Ammon's horn (tissue), 1 donor: ENCODE measurements at places on chromosomes 7 and 10.

DNA sequence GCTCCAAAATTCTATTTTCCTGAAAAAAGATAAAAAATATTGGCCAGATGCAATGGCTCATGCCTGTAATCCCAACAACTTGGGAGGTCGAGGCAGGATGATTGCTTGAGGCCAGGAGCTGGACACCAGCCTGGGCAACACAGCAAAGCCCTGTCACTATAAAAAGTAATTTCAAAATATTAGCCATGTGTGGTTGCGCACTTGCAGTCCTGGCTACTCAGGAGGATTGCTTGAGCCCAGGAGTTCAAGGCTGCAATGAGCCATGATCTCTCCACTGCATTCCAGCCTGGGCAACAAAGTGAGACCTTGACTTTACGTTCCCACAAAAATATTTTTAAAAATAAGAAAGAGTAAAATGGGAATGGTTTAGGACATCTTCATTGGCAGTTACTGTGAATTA is 104.1 kb upstream of the AFAP1L2 start:
- no peak for DNase-seq

DNA sequence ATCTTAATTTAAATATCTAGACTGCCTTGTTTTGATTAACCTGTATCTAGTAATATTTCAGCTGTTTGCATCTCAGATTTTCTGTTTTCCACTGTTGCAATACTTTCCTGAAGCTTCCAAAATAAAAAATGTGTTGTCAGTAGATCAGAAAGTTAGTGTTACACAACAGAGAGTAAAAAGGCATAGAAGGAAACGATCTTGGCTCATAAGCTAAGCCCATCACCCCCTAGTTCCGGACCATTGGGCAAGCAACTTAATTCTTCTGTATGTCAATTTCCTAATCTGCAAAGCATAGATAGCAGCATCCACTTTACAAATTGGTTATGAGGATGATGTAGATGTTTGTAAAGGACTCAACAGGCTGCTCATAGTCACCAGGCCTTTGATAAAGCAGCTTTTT is 4.4 kb downstream of the PON3 start:
- DNase-seq, result no peak

DNA sequence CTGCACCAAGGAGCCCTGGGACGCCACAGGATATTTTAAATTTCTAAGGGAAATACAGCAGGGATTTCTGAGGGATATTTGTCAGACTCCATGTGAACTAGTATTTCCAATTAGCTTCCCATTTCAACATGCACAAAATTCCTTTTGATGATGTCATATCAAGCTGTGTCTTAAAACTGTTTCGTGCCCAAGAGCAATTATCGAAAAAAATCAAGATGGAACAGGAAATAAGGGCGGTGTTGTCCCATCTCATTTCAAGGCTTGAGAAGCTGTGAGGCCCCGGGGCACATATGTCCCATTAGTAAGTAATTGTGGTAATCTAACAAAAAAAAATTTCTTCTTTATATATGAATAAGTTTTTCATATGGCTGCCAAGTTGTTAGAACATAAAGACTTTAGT is 47.4 kb downstream of the PPP1R17 start:
- DNase-seq, result no peak

DNA sequence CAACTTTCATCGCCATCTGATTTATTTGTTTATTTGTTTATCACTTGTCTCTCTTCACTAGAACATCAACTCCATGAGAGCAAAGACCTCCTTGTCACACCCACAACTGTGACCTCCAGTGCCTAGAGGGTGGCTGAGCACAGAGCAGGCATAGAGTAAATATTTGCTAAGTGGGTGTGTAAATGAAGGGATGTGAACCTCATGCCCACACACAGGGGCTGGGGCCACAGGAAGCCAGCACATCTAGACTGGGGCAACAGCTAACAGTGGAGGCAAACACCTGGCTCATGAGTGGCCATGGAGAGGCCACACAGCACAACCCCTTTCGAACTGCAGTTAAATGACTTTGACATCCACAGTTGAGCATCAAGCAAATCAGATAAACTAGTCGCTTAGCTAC is 39.8 kb downstream of the AKR1B1 start:
- no peak for DNase-seq

DNA sequence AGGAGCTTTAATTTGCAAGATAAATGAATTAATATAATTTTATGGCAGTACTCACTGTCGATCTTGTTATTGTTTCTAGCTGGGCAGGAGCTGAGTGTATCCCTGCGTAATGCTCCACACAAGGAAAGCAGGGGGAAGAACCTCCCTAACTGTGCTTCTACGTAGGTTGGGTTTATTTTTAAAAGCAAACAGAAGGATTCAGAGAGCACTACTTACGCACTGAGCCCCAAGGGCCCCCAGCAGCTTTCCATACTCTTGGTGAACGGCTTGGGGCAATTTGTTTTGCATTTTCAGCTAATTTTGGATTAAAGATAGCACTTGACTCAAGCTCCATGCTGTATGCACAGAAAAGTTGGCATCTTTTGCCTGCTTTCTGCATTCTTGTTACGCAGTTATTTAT is 9.6 kb downstream of the DUSP5 start:
- DNase-seq, result no peak

GRCh38 chr7:14504134-14504533 is 398.4 kb downstream of the DGKB start:
- peak; percentile 73 for DNase-seq

GRCh38 chr7:156505876-156506275 is 134.7 kb upstream of the RNF32 start:
- DNase-seq, result no peak

DNA sequence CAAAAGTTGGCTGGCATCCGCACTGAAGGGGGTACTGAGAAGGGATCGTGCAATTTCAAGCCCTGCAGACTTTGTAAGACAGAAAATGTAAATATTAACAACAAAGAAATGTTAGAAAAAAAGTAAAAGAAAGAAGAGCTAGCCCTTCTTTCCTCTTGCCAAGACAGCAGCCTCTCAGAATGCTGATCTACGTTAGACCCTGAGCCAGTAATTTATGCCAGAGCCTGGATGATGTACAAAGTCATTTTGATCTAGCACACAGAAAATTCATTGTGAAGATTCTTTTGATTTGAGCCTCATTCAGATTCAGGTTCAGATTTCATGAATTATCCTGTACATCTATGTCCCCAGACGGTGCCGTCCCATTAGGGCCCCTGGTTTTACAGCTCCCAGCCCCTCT is 105.2 kb downstream of the PRKCQ start:
- no peak for DNase-seq

DNA sequence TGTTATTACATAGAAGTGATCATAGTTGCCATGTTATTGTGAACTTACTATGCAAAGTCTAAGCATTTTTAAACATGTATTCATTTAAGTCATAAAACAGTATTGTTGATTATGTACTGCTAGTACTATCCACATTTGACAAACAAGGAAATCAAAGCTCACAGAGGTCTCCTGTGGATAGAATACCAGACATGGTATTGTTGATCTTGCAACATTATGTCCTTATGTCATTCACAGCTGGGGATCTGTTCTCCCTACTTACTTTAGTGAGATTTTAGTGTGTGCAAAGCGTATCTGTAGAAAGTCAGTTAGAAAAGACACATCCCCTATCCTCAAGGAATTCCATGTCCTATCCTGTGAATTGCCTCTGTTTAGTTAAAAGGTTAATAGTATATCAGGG is 106.1 kb downstream of the SND1 start:
- no peak for DNase-seq

GRCh38 chr7:126658684-126659083 is 594.1 kb downstream of the GRM8 start:
- no peak for DNase-seq

- DNase-seq, result peak; percentile 88
These were observed 91.3 kb upstream of the ANK3 start for GRCh38 chr10:60480865-60481563.

GRCh38 chr7:92888-93672 is 99.3 kb upstream of the FAM20C start:
- DNase-seq, result no peak

- no peak for DNase-seq
These were observed 23.5 kb downstream of the AOC1 start for GRCh38 chr7:150875791-150876190.

DNA sequence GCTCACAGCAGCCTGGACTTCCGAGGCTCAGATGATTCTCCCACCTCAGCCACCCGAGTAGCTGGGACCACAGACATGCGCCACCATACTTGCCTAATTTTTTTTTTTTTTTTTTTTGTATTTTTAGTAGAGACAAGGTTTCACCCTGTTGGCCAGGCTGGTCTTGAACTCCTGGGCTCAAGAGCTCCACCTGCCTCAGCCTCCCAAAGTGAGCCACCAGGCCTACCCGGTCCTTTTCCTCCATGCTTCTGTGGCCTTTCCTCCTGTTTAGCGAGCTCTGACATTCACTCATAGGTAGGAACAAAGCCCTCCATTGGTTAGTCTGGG is 50.1 kb upstream of the SRPK2 start:
- no peak for DNase-seq

DNA sequence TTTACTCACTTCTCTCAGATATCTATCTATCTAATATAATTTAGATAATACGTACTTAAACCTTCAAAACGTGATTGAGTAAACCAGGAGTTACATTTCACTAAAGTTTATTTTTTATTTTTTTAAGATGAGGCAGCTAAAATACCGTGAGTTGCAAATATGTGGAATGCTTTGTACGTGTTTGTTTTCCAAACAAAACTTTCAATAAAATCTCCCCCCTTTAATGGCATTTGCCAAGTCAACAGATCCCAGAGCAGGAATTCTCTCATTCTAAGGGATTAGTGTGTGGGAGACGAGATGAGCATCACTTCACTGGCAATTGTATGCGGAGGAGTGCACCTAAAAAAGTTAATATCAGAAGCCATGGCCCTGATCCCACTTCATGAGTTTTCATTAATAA is 53.7 kb upstream of the MAGI2 start:
- DNase-seq, result no peak

GRCh38 chr7:135965602-135966001 is 11.6 kb downstream of the MTPN start:
- DNase-seq, result no peak

DNA sequence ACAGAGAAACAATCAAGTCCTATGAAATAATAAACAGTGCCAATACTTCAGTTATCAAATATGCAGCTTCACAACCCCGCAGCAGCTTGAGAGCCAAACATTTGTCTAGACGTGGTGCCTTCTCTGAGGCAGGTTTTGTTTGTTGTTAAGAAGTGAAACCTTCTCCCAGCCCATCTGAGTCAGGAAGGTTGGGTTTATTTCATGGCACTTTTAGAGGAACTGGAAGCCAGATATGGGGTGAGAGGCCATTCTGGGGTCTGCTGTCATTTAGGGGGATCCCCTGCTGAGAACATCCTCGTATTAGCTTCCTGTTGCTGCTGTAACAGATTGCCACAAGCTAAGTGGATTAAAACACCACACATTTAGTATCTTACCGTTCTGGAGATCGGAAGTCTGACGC is 113.6 kb downstream of the GRK5 start:
- no peak for DNase-seq

DNA sequence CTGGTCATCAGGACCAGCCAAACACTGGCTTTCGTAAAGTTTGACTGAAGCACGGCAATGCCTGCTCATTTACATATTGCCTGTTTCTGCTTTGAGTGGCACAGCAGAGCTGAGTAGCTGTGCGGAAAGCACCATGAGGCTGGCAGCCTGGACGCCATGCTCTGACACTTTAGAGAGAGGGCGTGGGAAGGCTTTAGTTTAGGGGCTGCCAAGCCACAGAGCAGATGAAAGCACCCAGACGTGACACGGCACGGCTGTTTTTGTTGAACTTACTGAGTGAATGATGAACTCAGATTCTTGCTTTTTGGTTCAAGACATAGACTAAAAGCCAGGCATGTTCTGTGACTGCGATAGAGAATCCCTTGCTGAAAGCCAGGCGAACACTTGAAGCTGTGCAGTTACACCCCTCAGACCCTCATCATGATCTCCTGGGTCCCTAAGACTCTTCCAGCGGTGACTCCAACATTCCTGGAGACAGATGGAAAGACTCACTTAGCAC is 182.1 kb downstream of the ZMYND11 start:
- DNase-seq, result no peak

DNA sequence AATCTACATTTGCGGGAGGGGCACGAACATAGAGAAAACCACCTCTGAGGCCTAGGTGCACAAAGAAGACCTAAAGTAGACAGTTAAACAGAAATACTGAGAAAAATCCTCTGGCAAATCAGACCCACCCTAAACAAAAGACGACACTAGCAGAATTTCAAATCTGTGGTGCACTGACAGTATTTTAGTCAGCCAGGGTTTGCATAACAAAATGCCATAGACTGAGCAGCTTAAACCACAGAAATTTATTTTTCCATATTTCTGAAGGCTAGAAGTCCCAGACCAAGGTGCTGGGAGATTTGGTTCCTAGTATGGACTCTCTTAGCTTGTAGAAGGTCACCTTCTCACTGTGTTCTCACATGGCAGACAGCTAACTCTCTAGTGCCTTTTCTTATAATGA is 26.3 kb downstream of the IPMK start:
- DNase-seq, result no peak

GRCh38 chr10:81031774-81032173 is 494.1 kb downstream of the SH2D4B start:
- no peak for DNase-seq

GRCh38 chr10:111506266-111507034 is 429.6 kb downstream of the ADRA2A start:
- no peak for DNase-seq

- no peak for DNase-seq
These were observed 126.0 kb downstream of the DNAJB6 start for GRCh38 chr7:157462840-157463239.

DNA sequence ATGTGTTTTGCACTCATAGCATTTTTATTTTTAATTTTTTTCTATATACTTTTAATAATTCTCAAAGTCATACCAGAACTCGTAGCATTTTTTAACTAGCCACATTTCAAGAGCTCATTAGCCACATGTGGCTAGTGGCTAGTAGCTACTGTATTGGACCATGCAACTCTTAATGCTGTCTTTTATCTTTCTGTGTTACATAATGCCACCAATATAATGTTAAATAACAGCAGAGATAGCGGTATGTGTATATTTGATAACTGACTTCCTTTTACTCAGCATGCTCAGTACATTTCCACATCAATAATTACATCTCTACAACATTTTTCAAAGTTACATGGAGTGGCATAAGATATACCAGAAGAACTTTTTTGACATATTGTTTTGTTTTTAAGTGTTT is 91.4 kb downstream of the CDK13 start:
- no peak for DNase-seq

DNA sequence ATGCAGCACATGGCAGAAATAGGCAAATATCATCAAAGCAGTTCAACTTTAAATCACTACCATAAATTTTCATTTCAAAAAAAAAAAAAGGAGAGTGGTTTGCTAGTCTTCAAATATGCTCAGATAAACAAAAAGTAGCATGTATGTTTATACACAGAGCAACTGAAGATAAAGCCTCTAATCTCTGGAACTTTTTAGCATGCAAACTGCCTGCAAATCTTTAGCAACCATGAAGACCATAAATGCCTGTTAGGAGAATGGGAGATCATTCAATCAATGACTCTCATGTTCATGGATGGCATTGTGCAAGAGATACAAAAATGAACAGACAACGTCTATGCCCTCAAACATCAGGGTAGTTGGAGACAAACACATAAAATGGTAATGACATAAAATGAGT is 57.3 kb downstream of the ORC5 start:
- no peak for DNase-seq

- DNase-seq, result no peak
These were observed 787 bp downstream of the CCL26 start for GRCh38 chr7:75771224-75771623.

GRCh38 chr10:1393481-1393880 is 337.3 kb downstream of the WDR37 start:
- no peak for DNase-seq
